Pancreas (tissue), 10 donors: ENCODE measurements at places on chromosomes 16 and 17. TPM values are rescaled to one million over a fixed set of nuclear protein-coding genes. Genes with fewer than 3 reads are reported as not detected.
A peak's percentile ranks its signal among the peaks of the same experiment; 100 is the strongest.

DNA sequence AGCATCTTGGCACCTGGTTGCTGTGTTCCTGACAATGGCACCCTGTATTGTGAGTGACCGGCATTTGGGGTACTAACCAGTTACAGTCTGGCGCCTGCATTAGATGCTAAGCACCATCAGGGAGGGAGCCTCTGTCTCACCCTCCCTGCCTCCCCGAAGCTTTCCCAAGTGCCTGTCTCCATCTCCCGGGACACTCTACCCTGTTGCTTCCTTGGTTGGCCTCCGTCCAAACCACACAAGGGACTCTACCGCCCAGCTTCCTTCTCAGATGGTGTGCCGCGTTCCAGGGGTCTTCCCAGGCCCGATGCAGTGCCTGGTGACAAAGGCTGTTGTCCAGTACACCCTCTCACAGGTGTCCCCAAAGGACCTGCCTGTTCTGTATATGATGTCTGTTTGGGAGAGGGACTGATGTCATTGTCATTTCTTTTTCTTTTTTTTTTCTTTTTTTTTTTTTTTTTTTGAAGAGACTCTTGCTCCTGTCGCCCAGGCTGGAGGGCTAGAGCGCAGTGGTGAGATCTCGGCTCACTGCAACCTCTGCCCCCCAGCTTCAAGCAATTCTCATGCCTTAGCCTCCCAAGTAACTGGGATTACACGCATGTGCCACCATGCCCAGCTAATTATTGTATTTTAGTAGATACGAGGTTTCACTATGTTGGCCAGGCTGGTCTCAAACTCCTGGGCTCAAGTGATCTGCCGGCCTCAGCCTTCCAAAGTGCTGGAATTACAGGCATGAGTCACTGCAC, 6.7 kb downstream of the SNN start:
- DNase-seq = peak; percentile 65

GRCh38 chr17:34652021-34652555, 72.7 kb downstream of the TMEM132E start:
- no peak for DNase-seq

DNA sequence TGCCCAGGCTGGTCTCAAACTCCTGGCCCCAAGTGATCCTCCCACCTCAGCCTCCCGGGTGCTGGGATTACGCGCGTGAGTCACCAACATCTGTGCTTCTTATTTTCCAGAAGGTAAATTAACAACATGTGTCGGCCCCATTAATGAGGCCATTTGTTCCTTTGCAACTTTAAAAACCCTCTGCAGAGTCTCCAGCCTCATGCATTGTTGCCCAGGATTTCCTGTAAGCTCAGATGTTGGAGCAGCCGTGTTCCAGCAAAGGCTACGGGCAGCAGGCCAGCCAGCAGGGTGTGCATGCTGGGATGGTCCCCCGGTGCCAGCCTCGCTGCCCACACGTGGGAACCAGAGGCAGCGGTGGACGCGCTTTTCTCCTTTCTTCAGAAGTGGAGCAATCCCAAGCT, 19.1 kb upstream of the HEXD start:
- DNase-seq = no peak

- DNase-seq = no peak
These were observed 8.5 kb downstream of the MSI2 start for GRCh38 chr17:57264776-57265175.

GRCh38 chr16:58999762-59000161, 265.6 kb upstream of the GOT2 start:
- no peak for DNase-seq

DNA sequence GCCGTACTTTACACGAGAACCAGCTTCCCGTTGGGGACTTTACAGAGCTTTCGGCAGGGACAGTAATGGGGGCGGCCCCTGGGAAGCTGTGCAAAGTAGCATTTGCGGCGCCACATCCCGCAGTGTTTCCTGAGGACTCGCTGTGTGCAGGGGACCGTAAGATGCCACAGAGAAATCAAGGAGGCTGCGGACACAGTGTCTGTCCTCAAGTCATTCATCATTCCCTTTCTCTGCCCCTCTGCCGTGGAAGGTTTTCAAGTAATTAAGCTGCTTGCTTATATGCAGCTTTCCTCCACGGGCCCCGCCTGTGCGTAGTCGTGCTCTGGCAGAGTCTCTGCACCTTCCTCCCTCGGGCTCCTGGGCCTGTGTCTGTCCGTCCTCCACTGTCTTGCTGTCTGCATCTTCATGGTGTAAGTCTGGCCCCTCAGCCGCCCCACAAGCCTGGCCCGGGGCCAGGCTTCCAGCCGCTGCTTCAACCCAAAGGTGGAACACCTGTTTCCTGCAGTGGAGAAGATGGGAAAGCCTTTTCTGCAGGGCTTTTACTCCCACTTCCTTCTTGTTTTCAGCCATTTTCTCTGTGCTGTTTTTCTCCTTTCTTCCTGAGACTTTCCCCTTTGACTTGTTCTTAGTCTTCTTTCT, 216.9 kb upstream of the CHMP6 start:
- no peak for DNase-seq

GRCh38 chr17:58337600-58338453, 9.2 kb upstream of the TSPOAP1 start:
- no peak for DNase-seq

DNA sequence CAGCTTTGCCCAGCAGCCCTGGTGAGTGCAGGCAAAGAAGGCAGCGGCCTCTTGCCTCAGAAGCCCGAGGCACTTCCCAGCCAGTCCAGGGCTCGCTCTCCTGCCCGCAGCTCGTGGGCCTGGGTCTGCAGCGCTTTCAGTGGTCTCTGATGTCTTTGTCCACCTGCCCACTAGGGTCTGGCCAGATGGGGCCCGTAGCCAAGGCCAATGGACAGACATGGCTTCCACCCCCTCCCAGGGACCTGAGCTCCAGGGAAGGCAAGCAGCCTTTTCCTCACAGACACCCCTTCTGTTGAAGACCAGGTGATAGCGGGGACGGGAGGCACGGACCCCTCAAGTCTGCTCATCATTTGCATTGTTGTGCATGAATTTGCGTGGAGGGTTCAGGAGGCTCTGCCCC, 33.7 kb upstream of the ZC3H18 start:
- DNase-seq = no peak

GRCh38 chr16:30523768-30524574, 2.4 kb downstream of the ZNF768 start:
- DNase-seq = no peak

GRCh38 chr17:39178536-39178935, 12.6 kb upstream of the ARL5C start:
- no peak for DNase-seq

- no peak for DNase-seq
These were observed 23.8 kb downstream of the CDK5RAP3 start for GRCh38 chr17:47994724-47995123.

DNA sequence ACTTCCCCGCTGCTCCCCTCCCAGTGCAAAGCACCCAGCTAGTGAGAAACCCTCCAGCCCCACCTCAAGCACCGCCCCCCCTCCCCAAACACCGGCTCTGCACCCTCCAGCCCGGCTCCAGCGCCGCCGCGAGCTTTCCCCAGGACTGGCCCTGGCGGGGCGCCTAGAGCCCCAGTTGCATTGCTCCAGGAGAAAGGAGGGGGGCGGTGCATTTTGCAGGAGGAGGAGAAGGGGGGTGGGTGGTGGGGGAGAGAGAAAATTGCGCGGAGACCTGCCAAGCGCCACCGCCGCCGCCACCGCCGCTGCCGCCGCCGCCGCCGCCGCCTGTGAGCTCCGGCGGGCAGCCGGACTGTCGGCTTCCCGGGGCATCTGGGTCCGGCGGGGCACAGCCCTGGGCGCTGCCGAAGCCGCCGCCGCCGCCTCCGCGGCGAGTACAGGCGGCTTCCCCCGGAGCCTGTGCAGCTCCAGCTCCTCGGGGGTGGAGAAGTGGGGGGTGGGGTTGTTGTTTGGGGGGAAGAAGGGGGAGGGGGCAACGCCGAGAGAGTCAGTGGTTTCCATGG, 333 bp upstream of the NOG start:
- DNase-seq = peak; percentile 11

DNA sequence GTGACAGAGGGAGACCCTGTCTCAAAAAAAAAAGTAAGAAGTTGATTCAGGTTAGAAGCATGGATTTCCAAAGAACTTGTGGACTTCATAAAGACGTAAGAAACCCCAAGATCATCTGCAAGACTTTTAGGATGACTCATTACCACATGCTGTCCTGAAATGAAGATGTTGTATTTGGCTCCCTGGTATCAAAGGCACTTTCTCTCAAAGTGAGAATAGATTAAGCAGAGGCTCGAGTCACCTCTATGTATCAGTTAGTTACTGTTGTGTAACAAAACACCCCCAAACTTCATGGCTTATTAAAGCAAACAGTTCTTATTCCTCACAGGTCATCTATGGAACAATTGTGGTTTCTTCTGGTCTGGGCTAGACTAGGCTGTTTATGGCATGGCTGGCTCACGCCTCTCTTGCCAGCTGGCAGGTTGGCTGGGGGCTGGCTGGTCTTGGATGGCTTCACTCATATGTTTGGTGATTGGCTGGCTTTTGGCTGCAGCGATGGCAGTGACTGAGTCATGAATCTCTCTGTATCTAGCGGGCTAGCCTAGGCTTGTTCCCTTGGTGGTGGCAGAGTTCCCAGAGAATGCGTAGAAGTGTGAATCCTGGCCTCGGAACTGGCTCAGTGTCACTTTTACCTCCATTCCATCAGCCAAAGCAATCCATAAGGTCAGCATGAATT, 60.4 kb upstream of the MSI2 start:
- no peak for DNase-seq

DNA sequence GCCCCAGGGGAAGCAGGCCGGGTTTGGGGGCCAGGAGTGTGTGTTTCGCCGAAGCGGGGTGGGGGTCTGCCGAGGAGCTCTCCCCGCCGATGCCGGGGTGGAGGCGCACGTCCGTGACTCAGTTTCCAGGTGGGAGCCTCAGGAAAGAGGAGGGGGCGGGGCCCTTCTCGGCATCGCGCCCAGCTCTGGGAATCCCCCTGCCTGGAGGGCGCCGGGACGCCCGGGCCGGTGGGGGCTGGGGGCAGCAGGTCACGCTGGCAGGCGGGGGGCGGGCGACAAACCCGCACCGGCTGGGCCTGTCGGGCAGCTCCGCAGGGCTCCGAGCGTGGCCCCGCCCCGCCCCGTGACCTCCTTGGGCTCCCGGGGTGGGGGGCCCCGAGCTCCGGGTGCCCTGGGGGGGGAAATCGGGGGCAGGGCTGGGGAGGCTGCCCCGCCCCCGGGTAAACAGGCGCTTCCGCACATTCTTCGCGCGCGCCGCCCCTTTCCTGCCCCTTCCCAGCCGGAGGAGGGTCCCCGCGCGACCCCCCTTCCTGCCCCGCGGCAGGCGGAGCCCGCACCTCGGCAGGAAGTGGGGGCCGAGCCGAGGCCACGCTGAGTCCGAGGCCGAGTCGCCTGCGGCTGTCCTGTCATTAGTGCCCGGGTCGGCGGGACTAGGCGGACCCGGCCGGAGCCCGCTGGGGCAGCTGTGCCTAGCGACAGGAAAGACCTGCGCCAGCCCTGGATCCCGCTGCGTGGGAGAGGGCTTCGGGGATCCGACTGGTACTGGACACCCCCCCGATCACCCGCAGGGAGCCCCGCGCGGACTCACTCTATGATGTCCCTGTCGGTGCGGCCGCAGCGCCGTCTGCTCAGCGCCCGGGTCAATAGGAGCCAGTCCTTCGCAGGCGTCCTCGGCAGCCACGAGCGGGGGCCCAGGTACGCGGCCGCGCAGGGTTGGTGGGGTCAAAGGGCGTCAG, 9.3 kb downstream of the RIPOR1 start:
- peak; percentile 62 for DNase-seq

DNA sequence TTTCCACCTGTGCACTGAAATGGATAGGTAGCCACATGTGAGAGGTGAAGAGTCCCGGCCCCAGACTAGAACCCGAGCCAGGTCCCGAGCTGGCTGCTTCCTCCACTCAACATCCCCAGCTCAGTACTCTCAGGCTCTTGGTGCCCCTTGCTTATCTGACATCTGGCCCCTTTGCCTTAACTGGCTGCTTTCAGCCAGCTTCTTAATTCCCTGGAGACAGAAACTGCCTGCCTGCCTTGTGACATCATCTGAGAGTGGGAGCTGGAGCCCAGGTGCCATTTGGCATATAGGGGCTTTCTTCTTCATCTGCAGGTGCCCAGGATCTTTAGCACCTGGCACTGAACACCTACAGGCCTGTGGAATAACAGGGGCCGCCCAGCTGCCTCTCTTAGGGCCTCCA, 8.9 kb downstream of the CHAD start:
- DNase-seq = no peak

DNA sequence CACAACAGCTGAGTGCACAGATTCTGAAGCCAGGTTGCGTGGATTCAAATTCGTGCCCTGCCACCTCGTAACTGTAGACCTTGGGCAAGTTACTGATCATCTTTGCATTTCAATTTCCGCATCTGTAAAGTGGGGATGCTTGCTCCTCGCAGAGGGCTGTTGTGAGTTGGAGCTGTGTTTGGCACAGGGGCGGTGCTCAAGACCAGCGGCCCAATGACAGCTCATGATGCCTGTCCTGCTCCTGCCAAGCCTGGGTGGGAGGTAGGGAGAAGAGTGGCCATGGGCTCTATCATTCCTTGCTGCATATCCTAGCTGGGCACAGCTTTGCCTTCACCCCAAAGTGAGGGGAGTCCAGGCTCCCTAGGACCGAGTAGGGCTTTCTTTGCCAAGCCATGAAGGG, 12.6 kb downstream of the NXPH3 start:
- DNase-seq = no peak

DNA sequence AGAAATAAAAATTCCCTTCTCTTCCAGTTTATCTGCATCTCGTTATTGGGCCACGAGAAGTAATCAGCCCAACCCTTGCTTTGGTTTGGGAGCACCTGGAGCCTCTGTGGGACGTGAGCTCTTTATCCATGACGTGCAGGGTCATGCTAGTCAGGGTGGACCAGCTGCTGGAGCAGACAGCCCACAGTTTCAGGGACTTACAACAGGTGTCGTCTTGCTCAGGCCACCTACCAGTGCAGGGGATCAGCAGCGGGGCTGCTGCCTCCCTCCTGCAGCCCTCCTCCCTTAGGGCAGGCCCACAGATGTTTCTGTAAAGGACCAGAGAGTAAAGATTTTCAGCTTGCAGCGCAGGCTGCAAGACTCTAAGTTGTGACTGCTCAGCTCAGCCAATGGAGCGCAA, 16.9 kb downstream of the ADAD2 start:
- DNase-seq = no peak

DNA sequence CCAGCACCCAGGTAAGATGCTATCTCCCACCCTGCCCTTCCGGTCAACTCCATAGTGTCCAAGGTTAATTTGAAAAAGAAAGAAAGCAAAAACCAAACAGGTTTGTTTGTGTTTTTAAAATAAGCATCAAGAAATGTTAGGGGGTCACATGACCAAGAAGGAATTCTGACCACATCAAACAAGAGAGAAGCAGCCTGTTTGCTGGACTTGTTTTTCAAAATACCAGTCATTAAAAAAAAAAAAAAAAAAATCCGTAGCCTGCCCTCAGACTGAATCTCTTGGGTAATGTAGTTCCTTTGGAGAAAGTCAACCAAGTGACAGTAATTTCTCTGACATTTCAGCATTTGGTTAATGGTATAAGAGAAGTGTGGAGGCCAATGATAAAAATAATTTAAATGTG, 38.4 kb downstream of the HNF1B start:
- DNase-seq = no peak

The PLA2G10 gene
- 2.5 TPM for total RNA-seq

The KRT14 gene
- not detected for total RNA-seq

The NLRC3 gene
- total RNA-seq = 0.87 TPM

The WFDC1 gene
- total RNA-seq = not detected

The CD300H gene
- not detected for total RNA-seq

The ANKS3 gene
- 11.3 TPM for total RNA-seq

The SMPD3 gene
- total RNA-seq = 0.83 TPM

The CACNA1G gene
- total RNA-seq = not detected

The TLCD2 gene
- total RNA-seq = 0.56 TPM

The VASN gene
- 10.1 TPM for total RNA-seq

The FZD2 gene
- total RNA-seq = 2.0 TPM

The MFSD6L gene
- total RNA-seq = 3.9 TPM

The NXN gene
- 28.6 TPM for total RNA-seq
